Inflammatory macrophage treated with lipopolysaccharide for 1 hour (primary cell): ENCODE measurements at places on chromosomes 5 and 9.
A peak's percentile ranks its signal among the peaks of the same experiment; 100 is the strongest.

- no peak for DNase-seq
Observed at GRCh38 chr5:34977934-34978613, 48.7 kb downstream of the DNAJC21 start.

DNA sequence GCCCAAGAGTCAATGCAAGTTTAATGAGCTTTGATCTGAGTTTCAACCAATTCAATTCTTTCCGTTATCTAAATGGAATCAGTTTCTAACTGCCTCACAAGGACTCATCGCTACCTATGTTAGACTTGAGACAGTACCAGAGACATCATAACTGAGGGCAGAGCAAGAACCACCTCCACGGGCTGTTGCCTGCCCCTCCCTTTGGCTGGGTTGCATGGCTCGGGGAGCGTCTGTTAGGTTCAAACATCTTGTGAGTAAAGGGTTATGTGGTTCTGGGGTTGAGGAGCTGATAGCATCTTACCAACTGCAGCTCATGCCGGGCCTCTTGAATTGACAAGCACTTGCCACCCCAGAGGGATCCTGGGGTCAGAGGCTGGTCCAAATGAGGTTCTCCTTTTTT lies 457.9 kb downstream of the ENC1 start:
- no peak for DNase-seq

GRCh38 chr5:135317286-135317685 lies 81.7 kb downstream of the MACROH2A1 start:
- DNase-seq = no peak

GRCh38 chr5:58595952-58596351 lies 13.1 kb downstream of the RAB3C start:
- no peak for DNase-seq

DNA sequence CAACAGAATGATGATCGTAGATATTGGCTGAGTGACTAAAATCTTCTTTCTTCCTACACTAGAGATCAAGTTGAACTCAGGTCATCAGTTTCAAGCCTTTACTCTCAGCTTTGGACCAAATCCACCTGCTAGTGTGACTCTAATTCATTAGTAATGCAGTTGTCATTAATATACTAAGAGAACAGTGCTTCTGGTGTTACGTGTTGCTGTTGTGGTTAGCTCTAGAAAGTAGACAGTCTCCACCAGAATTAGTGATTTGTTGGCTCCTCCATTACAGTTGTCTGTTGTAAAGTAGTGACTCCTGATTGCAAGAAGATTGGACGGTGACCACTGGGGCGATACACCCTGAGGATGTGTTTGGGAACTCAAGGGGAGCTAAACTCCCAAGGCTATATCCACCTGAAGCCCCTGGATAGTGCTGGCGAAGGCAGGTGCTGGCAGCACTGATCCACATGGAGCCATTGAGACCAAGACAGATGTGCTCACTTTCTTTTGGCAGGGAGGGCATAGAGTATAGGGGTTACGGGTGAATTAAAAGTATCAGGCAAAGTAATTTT lies 3.1 kb downstream of the CAMK4 start:
- no peak for DNase-seq

- no peak for DNase-seq
Observed at GRCh38 chr5:59785676-59786333, 107.7 kb downstream of the PDE4D start.

- DNase-seq = no peak
Observed at GRCh38 chr5:133075572-133076536, 24.0 kb downstream of the HSPA4 start.

DNA sequence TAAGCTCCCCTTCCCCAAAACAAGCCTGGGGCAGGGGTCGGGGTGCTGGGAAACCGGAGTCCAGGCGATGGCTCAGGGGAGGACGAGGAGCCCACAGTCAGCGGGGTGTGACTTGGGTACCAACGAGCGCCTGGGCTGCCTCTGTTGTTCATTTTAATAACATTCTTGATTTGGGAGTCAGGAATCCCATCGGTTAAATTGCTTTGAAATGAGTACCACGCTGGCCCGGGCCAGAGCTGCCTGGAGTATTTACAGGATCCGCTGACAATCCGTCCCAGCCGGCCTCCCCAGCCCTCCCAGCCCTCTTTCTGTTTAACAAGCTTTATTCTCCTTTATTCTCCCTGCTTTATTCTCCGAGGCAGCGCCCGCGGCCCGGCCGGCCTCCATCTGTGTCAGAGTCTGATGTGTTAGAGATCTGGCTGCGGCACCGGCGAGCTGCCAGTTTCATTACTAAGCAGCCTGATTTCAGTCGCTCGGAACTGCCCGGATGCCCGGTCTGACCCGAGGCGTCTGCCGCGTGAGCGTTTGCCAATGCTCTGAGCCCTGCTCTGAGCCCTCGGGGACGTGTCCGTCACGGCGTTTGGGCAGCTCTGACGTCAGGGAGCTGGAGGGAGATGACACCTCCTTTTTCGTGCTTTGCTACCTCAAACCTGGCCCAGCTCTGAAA lies 16.5 kb upstream of the QRFP start:
- DNase-seq = no peak

GRCh38 chr5:5822729-5823257 lies 400.3 kb downstream of the ICE1 start:
- no peak for DNase-seq

- DNase-seq = no peak
Observed at GRCh38 chr9:129459547-129460322, 161.2 kb downstream of the C9orf50 start.

GRCh38 chr5:78341440-78341839 lies 19.0 kb upstream of the SCAMP1 start:
- no peak for DNase-seq

DNA sequence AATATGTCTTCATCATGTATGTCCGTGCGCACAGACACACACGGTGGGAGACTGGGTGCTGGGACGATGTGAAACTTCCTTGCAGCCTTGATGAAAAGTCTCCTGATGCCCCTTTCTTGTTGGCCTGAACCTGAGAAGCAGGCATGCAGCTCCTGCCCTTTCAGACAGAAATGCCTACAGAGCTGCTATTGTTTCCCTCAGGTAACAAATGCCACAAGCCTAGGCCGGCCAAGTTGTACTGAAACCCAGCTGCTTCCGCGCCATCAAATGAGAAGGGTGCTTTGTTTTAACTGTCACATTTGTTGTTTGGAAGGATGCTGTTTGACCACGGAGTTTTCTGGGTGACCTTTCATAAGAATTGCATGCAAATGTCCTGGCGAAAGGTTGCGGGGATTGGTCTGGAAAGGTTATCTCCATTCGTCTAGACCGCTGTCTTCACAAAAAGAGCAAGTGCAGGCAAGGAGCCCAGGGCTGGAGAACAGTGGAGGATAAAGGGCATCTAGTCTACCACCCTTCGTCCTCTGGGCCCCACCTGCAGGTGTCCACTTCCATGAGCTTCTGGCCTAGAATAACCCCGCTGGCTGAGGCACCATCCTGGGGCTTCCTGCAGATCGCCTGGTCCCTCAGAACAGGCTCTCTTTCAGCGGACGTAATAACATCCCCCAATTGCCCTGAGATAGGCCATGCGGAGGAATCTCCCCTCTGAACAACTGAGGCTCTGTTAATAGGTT lies 197.2 kb downstream of the SEMA6A start:
- no peak for DNase-seq

DNA sequence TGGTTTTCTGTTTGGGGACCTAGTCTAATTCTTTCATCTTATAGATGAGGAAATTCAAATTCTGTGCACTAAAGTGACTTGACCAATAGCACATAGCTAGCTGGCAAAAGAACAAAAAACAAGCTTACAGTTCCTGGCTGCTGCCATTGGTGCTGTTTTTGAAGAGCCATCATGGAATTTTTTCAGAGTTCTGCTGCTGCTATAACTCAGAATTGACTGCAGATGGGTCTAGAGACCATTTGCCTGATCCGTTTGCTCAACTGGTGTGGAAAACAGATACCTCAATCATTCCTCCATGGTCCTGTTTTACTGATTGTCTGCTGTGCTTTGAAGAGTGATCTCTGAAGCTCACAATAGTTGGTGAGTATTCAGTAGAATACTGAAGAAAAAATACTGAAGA lies 15.2 kb downstream of the FBXL7 start:
- DNase-seq = no peak

- DNase-seq = peak; percentile 23
Observed at GRCh38 chr9:134293611-134294152, 32.6 kb upstream of the RXRA start.

DNA sequence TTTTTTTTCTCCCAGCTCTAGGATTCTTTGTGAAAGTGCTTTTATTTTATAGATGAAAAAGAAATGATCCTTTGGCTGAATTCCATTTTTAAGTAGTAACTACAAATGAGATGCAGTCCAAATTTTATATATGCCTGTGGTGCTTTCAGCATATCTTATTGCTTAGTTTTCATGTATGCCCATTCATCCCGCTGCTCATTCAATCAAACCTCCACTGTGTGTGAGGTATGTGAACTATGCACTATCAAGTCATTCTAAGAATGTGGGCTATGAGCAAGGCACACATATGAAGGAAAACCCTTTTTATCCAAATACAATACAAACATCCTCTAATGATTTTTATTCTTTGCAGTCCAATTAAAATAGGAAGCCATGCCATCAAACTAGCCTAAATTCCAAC lies 1069.1 kb upstream of the DMAC1 start:
- no peak for DNase-seq

DNA sequence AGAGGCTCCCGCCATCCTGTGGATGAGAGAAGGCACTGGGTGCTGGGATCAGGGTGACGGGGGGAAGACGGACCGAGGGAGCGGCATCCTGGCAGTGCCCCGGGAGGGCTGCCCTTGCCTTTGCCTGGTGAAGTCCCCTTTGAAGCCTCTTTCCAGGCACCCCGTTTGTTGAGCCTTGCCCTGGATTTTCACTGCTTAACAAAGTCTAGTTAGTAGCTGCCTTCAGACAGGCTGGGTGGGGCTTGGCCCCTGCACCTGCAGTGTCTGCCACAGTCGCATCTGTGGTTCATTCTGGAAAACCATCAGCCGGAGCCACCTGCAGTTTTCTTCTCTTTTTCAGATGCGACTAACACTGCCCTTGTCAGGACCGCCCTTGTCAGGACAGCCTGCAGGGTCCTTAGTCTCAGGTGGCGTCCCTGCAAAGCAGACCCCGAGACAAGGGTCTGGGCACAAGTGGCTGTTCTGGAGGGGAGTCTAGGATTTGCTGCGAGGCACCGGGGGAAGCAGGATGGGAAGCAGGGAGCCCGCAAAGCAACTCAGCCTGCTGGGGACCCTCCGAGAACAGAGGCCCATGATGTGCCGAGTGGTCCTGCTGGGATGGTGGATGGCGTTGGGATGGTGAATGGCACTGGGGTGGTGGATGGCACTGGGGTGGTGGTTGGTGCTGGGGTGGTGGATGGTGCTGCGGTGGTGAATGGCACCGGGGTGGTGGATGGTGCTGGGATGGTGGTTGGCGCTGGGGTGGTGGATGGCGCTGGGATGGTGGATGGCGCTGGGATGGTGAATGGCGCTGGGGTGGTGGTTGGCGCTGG lies 147.9 kb upstream of the COL5A1 start:
- DNase-seq = no peak

DNA sequence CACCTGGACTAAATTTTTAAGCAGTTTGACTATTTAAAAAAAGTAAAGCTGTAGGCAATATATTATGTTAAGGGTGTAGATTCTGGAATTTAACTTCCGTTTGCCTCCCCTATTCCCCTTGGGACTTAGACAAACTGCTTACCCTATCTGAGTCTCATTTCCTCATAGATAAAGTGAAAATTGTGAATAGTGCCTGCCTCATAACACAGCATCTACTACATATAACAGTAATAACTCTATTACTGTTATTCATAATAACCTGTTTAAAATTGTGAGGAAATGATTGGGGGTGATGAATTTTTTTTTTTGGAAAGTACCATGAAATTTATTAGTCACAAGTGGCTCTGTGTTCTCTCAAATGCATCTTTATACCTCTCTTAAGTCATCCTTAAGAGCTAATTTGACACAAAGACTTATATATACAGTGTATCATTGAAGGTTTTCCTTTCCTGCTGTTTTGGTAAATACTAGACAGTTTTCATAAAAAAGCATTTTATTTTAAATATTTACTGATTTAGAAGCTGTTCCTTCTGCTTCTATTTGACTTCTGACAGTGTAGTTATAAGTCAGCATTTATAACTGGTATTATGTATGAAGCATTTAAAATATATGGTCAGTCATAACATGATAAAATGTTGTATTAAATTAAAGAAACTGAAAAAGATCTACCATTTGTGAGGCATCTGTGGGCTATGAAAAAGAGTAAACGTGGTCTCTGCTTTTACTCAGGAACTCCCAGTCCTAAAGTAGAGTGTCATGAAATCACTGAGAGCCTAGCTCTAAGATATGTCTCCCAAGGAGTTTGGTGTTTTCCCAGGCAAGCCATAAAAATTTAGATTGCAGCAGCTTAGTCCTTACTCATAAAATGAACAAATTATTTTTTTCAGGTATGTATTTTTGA lies 46.4 kb downstream of the MCCC2 start:
- no peak for DNase-seq

- DNase-seq = no peak
Observed at GRCh38 chr9:19665146-19665863, 123.5 kb downstream of the SLC24A2 start.

DNA sequence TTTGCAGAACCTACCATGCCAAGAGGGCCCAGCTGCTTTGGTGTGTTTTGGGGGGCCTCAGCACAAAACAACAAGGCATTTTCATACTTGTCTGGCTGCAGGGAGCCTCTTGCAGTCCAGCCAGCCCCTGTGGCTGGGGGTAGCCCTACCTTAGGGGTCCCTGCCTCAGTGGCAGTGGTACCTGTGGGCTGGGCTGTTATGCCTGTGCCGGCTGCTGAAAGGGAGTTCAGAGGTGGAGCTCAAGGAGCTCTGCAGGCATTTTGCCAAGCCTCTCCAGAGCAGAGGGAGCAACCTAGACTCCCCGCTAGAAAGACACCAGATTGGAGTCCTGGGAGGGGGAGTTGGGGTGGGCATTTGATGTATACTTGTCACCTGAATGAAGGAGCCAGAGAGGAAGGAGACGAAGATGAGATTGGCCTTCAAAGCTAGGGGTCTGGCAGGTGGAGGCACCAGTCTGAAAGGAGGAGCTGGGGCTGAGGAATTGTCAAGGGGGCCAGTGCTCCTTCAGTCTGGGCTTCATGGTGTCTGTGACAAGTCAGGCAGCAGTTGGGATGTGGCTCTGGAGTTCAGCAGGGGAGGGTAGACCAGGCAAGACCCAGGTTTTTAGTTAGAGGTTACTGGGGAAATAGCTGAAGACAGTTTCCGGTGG lies 1.5 kb downstream of the SHROOM1 start:
- DNase-seq = no peak

DNA sequence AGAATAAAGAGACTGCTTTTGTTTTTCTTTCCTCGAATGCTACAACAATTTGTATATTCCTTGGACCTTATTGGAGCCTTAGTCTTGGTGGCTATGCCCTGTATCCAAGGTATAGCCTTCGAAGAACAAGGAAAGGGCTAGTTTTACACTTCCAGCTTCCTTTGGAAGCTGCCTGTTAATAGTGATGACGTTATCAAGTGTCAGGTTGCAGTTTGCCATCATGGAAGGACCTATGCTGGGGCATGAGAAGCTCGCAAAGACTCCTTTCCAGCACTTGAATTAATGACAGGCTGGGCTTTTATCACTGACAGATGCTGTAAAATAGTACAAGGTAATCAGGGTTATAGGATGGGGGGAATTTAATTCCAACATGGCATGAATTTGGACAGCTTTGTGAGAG lies 157.9 kb downstream of the KDM4C start:
- no peak for DNase-seq

GRCh38 chr5:179240561-179240960 lies 104.7 kb downstream of the ADAMTS2 start:
- no peak for DNase-seq
